ENCODE measurements at places on chromosomes 2 and 18. TPM values are rescaled to one million over a fixed set of nuclear protein-coding genes. Genes with fewer than 3 reads are reported as not detected.

DNA sequence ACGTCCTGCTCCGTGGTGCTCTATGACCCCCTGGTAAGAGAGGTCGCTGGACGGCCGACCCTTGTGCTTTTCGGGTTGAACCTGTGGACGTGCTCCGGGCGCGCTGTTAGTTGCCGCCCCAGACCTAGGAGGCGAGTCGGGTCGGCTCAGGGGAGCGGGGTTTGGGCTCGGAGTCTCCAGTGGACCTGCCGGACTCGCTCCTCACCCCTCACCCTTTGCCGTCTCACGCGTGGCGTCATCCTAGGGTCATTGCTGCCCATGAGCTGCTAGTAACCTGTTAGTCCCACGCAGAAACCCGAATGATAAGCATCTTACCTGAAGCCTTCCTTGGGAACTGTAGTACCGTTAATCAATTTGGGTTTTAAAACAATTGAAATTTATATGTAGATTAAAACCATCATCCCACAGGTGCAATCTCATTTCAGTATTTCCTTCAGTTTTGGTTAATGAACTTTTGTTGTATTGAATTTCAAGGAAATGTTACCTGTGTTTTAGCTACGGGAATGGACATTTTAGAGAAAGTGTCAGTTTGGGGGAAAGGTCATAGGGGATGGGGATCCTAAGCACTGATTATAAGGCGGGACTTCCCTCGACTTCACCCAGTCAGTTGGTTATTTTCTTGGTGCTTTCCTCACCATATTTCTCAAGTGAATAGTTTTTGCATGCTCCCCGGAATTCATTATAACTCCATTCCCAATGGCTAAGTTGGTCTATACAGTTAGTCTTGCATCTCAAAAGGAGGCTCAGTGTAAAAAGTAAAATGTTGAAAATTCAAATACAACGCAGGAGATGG, 536 bp downstream of the ELP2 start:
- peak; percentile 78 for DNase-seq

DNA sequence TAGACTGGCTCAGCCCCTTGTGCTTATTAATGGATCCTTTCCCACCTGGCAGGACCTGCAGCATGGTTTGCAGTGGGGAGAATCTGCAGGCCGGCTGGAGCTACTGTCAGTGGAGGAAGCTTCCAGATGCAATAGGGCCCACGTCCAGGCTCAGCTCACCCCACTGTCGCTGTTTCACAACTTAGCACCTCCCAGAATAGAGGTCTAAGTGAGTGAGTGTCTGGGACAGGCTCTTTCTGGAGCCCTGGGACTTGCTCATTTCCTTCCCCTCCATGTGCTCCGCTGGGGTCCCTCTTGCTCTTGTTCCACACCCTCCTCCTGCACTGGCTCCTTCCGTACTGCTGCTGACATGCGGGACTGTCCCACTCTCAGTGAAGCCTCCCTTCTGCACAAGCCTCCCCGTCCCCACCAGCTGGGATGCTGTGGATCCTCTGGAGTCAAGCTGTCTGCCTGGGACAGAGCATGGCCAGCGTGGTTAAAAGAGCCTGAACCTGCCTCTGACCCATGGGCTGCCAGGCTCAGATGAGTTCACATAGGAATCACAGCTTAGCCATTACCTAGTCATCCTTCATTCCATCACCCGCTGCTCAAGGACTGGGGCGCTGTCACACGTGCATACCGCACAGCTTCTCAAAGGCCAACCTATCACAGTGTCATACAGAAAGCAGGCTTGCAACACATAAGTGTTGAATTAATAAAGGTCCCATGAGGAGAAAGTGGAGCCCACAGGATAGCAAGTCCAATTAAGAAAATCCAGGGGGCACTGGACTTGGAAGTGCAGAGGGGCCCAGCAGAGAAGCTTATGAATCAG, 135.9 kb downstream of the ACKR3 start:
- peak; percentile 71 for DNase-seq

FOXI3 gene
- not detected for total RNA-seq

DNA sequence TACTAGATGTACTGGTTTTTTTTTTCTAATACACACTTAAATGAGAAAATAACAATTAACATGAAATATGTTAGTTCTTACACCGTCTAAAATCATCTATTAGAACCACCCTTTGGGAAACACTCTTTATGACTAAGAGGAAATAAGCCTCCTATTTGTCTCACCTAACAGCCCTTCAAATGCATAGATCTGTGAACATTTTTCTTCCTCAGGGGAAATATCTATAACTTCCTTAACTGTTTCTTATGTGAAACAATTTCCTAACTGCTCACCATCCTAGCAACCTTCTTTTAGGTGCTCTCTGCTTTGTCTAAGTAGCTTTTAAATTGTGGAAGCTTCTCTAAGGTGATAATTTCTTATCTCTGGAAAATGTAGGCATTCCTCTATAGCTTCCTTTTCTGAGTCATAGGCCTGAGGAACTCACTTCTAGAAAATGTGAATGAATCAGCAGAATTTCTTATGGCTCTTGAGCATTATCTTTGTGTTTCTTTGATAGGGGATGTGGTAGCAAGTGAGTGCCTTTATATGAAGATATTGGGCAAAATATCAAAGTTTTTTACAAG, 56.1 kb downstream of the CNTNAP5 start:
- DNase-seq, result no peak

DNA sequence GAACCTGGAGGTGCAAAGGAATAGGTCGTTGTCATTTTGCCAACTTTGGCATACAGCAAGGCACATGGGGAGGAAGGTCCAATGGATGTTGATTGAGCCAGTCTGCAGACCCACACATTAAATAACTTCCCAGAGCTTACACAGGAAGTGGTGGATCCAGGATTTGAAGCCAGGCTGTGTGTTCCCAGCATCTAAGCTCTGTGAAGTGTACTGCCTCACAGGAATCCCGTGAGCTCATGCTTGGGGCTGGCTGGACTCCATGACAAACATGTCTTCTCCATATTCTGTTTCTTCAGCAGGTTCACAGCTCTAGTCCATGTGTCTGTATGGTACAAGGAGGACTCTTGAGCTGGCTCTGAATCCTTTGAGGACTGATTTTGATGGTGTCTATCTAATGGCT, 63.9 kb downstream of the KLHL29 start:
- DNase-seq, result no peak

DNA sequence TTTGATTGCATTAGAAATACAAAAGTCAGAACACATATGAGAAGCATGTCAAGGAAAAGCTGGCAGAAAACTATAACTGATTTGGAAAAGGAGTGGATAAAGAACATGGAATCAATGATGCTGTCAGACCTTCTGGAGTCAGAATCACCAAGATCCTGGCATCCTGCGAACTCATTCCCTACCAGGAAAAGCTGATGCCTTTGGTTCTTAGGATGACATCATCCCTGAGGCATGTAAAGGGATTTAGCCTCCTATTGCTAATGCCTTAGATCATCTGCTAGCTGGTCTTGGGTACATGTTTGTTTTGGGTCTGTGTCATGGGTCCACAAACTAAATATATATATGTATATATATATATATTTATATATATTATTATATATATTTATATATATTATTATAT, 680.7 kb downstream of the EPHA4 start:
- DNase-seq, result no peak

LOXHD1 gene
- total RNA-seq, result 0.48 TPM

DNA sequence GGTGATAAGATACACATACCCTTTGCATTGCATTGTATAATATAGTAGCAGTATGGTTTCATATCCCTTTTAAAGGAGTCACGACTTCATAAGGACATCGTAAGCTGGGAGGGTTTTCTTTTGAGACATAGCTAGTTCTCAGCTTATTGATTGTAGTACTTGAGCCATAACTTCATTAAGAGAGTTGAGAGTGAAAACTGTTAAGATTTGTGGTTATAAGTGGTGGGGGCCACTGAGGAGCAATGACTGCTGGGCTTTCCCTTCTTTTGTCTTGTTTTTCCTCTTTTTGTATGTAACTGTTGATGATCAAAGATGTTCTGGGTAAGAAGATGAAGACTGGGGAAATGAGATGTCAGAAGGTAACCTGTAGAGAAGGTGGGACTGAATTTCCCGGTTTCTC, 11.0 kb downstream of the EIF5B start:
- no peak for DNase-seq

DNA sequence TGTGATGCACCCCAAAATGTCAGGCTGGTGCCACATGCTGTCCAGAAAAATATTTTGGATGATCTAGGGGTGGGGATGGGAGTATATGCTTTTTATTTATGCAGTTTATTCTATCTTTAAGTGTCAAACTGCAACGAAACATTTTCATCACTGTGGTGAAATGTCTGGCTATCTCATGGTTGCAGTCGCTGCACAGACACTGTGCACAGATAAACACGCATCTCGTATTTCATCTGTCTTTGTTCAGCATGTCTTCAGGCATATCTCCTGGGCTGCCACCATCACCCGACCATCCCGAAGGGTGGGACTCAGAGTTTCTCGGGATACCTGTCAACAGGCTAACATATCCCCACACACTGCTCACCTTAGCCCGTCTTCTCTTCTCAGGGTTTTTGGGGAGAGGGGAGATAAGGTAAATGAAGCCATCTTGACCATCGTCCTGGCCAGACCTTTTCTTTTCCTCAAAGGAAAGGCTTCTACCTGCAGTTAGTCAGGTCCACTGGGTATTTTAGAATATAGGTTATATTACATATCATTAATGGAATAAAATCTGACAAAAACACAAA, 80.7 kb upstream of the NABP1 start:
- no peak for DNase-seq

DNA sequence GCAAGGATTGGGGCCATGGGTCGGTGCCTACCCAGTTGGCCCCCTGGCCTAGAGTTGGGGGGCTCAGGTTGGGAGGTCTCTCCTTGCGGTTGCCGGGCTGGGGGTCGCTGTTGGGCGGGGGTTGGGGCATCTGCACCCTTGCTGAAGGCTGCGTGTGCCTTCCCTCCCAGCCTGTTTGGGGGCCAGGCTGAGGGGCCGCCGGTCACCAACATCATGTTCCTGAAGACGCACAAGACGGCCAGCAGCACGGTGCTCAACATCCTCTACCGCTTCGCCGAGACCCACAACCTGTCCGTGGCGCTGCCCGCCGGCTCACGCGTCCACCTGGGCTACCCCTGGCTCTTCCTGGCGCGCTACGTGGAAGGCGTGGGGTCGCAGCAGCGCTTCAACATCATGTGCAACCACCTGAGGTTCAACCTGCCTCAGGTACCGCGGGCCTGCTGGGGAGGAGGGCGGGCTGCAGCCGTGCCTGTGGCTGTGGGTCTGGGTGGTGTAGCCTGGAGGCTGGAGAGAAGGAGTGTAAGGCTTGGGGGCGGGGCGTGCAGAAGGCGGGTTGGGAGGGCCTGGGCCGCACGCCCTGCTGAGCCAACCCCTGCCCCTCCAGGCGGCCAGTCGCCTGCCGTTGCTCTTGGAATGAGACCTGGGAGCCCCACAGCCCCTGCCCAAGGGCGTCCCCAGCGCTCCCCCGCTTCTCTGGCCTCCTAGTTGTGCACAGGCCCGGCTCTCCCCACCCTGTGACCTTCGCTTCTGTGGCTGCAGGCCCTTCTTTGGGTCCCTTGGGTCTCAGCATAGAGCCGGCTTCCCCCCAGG, 7.2 kb upstream of the NEU4 start:
- no peak for DNase-seq

NLRC4 gene
- 0.43 TPM for total RNA-seq

All from cardiac septum (tissue), 1 donor.